ENCODE measurements at places on chromosomes 13 and 19.

- no peak for DNase-seq
These were observed 699 bp downstream of the MEGF8 start for GRCh38 chr19:42325896-42326771.

GRCh38 chr19:57473646-57474045 is 3.7 kb downstream of the ZNF772 start:
- no peak for DNase-seq

GRCh38 chr13:104686484-104686883 is 1620.3 kb upstream of the SLC10A2 start:
- no peak for DNase-seq

- no peak for DNase-seq
These were observed 220.9 kb downstream of the FOXO1 start for GRCh38 chr13:40445557-40445990.

GRCh38 chr19:17743874-17744580 is 7.2 kb upstream of the FCHO1 start:
- no peak for DNase-seq

DNA sequence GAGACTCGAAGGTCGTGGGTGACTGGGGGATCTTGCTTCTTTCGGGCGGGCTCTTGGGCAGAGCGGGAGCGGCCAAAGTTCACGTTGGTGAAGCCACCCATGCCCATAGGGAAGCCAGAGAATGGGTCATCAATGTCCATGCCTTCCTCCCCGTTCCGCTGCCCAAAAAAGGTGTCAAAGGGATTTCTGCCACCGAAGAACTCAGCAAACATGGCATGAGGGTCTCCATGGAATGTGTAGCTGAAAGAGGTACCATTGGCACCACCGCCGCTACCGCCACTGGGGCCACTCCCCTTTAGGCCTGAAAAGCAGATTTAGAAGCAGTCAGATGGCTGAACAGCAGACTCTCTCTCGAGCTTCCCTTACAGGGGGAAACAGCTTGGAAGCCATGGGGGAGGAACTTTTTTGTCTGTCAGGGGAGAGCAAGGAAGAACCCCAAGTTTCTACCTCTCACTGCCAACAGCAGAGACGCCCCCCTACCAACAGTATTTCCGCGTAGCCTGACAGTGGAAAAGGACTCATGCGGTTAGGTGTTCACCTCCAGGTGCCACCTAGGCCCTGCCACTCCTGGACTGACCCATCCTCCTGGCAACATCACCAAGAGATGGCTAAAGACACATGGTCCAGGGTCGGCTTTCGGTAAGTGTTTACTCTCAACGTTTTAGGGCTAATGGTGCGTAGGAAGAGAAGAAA is 1.3 kb downstream of the DNAJB1 start:
- DNase-seq = no peak

DNA sequence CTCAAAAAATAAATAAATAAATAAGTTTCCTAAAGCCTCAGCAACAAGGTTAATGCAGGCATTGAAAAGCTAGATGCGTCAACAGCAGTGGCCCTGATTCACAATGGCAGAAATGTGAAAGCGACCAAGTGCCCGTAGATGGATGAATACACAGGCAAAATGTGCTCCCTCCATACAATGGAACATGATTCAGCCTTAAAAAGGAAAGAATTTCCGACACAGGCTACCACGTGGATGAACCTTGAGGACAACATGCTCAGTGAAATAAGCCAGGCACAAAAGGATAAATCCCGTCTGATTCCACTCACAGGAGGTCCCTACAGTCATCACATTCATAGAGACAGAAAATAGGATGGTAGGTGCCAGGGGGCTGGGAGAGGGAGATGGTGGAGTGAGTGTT is 31.7 kb downstream of the INSR start:
- no peak for DNase-seq
